ENCODE measurements at places on chromosomes 12 and 14.

GRCh38 chr14:80356413-80356812 lies 145.1 kb upstream of the DIO2 start:
- no peak for DNase-seq

DNA sequence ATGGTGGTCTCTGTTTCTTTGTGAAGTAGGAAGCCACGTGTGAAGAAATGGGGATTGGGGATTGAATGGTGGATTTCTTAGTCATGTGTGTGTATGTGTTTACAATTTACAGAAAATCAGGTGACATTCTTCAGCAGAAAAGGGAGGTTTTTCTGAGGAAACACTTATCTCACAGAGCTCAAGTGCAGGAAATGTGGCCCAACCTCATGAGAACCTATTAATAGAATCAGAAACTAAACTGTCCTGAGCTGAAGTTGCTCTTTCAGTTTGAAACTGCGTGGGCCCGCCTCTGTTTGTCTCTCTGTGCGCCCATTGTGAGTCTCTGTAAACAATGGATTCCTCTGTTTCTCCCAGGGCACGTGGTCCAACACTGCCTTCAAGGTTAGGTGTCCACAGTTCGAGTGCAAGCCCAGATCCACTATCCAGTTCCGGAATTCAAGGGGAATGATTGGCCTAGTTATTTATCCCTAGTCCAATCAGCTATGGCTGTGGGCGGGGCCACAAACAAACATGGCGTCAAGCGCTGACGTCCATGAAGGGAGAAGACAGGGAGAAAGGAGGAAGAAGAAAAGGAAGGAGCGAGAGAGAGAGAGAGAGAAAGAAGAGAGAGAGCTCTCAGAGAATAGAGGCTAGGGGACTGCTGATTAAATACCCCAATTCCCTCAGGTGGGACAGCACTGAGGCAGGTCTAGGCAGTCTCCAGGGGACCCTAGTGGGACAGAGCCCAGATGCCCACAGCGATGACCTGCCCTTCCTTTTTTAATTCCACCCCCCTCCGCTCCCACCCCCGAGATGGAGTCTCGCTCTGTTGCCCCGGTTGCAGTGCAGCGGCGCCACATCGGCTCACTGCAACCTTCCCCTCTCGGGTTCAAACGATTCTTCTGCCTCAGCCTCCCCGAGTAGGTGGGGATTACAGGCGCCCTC lies 31.4 kb upstream of the C12orf76 start:
- no peak for DNase-seq

- no peak for DNase-seq
Observed at GRCh38 chr12:15417691-15418090, 95.4 kb downstream of the PTPRO start.

DNA sequence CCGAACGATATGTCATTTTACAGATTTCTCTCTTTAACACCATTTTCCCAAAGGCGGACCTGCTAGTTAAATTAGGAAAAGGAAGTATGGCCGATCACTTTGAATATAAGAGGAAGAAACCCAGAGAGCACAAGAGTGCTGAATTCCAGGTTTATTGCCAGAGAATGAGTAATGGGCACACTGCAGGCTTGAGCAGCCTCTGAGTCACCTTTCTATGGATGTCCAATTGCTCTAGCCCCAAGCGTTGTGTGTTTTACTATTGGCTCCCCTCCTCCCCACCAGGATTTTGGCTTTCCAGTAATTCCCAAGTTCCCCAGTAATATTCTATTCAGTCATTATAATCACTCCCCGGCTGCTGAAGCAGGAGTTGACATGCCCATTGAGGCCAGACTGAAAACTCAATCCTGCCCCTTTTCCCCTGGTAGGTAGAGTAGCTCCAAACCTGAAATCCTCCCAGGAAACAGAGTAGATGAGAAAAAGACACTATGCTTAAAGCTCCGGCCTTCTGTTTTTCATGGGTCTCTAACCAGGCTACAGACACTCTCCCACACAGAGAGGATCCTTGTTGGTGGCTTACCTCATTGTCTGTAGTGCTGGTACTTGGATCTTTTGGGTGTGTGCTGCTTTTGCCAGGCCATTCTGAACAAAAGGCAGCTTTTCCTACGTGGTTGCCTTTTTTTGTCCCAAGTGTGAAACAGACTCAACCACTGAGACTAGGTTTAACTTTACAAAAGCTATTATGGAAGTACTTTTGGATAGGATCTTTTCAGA lies 704.3 kb upstream of the FLRT2 start:
- peak; percentile 50 for DNase-seq

DNA sequence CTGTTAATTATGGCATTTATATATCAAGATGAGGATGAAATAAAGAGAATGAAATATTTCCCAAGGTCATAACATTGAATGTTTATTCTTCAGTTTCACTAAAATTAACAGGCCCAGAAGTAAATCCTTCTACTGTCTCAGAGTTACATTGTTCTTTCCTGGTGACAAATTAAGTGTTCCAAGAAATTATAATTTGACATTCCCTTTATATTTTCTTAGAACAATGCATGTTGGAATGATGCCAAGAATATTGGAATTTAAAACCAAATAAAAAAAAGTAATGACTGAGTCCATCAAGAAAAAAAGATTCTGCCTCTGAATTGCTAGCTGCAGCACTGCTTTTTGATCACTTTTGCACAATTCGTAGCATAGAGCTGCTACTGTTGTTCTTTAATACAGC lies 152.1 kb downstream of the METTL25 start:
- no peak for DNase-seq

DNA sequence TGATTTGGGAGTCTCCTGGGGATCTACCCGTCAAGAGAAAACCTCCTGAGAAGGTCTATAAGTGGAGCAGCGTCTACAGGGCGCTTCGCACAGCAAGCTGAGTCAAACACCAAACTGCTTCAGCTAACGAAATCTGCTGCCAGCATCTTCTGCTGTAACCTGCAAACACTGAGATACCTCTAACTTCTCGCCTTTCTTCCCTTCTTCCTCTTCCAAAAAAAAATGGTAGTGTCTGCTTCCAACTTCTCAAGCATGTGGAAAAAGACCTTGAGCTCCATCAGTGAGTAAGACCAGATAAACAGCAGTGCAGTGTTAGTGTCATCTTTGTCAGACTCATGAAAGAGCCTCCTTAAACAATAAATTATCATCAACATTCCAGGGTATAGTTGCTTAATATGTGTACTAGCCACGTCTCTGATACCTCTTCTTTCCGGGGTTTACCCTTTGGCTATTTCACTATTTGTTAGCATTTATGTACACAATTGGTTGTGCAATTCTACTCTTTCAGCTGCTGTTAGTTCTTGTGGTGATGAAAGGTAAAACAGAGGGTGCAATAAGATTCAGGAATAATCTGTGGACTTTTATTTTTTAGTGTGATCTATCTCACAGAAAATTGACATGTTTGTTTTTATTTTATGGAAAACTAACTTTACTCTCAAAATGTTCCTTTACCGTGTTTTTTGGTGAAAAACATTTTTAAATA lies 81.6 kb downstream of the LLPH start:
- DNase-seq: no peak

GRCh38 chr12:75086091-75087038 lies 123.3 kb downstream of the KCNC2 start:
- DNase-seq: no peak

DNA sequence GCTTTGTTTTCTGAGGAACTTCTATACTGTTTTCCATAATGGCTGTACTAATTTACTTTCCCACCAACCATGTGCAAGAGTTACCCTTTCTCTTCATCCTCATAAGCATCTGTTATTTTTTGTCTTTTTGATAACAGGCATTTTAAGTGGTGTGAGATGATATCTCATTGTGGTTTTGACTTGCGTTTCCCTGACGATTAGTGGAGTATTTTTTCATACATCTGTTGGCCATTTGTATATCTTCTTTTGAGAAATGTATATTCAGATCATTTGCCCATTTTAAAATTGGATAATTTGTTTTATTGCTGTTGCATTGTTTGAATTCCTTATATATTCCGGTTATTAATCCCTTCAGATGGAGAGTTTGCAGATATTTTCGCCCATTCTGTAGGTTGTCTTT lies 10.2 kb upstream of the HMGA2 start:
- DNase-seq: no peak

GRCh38 chr12:132717531-132718387 lies 7.1 kb downstream of the PGAM5 start:
- DNase-seq: no peak

GRCh38 chr12:2998789-2999264 lies 39.6 kb downstream of the TEAD4 start:
- peak; percentile 73 for DNase-seq

DNA sequence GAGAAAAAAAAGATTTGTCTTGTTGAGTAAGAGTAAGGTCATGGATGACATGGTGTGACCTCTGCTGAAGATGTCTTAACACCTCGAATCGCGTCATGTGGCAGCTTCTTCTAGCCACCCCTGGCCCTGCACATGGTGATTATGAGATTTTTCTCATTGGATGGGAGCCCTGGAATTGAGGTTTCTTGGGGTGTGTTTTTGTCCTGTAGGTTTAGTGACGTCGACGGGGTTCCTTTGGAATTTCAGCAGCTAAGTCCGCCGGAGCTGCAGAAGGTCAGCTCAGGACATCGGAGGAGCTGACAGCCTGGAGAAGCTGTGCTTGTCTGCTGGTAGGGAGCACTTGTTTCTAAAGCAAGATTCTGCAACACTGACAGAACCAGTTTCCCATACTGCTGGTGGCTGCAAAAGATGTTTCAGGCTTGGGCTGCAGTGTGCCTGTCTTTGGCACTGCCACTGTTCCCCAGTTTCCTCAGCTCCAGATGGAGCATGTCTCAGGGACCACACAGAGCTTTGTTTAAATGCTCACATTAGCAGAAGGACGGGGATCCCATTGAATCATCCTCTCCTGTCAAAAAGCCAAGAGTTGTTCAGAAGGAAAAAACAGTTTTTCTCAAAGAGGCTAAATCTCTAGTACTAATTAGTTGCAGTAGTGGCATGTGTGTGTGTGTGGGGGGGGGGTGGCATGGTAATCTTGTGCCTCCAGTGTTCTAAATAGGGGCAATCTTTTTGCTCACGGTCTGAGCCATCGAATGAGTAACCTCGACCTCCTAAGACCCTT lies 5.2 kb upstream of the FOS start:
- no peak for DNase-seq

DNA sequence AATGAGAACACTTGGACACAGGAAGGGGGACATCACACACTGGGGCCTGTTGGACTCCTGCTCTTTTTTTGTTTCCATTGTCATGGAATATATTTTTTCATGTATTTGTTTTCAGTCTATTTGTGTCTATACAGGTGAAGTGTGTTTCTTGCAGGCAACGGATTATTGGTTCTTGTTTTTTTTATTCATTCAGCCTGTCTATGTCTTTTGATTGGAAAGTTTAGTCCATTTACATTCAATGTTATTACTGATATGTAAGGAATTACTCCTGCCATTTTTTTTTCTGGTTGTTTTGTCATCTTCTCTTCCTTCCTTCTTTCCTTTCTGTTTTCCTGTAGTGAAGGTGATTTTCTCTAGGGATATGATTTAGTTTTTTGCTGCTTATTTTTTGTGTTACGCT lies 18.0 kb upstream of the PTPRO start:
- no peak for DNase-seq

DNA sequence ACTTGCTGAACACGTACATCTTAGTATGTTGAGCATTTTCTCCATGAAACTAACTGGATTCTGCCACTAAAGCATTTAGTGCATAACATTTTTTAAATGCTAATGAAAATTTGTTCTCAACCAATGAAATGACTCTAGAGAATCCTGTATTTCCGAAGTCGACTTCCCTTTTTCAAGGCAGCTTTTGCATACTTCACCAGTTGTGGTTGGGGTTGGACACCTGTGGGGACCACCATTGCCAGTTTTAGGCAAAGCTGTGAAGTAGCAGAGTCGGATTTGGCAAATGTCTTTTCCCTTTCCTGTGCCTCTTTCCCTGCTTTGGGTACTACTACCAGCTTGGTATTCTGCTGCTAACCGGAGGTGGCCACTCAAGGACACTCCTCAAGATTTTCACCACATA lies 349.2 kb downstream of the BCAT1 start:
- no peak for DNase-seq

- DNase-seq: no peak
Observed at GRCh38 chr14:39266525-39266870, 32.8 kb downstream of the MIA2 start.

DNA sequence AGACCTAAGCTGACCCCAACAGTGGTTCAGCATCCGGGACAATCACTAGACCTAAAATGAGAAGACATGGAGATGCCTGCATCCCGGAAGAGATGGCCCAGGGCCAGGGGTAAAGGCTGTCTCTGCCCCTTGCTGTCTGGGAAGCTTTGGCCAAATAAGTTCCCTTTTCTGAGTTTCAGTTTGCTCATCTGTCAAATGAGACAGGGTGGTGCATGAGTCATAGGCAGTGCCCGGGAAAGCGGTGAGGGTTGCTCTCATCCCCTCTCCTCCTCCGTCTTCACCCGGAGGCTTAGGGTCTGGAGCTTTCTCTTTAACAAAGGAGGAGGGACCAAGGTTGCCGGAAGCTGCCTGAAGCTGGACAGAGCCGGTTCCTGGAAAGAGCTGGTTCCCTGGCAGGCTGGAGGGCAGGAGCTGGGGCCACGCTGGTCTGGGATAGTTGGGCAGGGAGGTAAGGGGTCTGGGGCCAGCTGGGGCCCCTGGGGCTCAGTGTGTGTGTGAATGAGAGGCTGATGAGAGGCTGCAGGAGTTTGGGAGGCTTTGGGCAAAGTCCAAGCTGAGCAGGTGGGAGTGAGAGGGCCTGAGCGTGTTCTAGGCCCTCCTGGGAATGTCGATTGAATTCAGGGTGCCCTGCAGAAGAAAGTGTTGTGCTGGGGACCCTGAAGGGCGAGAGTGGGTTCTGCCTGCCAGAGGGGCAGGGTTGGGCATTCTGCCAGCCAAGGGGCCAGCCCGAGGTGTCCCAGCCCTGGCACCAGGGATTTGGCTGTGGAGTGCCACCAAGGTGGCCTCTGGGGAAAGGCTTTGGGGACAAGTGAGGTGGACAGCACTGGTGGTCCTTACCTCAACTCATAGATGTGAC lies at the start of gene SDSL:
Gene SDSL, plus strand, starts transcription at position 351 of the 856 bp plus-strand sequence. CDS start 5,603 bp downstream, outside the sequence.
- peak; percentile 92 for DNase-seq

DNA sequence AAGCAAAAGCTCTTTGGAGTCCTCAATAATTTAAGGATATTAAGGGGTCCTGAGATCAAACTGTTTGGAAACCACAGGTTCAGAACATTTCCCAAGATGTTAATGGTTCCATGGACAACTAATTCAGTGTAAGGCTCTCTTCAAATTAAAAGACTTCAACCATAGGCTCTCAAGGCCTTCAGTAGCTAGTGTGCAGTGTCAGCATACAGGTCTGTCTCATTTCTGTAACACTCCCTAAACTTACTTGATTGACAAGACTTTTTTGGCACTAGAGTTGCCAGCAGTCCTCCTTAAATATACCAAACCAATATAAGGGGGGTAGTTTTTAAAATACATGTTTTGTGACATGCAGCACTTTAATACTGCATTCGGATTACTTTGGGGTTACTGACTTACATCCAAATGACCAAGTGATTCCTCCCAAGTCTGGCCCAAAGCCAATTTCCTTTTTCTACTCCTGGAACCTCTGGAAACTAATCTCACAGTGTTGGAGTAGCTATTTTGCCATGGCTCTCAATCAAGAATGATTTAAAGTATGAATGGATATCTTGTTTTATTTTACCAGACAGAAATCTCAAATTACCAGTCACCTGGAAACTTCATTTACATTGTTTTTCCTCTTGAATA lies 22.7 kb downstream of the CSRP2 start:
- no peak for DNase-seq
